Renal cortical epithelial cell (primary cell): ENCODE measurements at places on chromosomes 6 and 20. TPM values are rescaled to one million over a fixed set of nuclear protein-coding genes. Genes with fewer than 3 reads are reported as not detected.
A peak's percentile ranks its signal among the peaks of the same experiment; 100 is the strongest.

The ARMH2 gene
- total RNA-seq, result not detected in 2 replicates

The VWA7 gene
- 2.6 and 8.5 TPM in 2 replicates for total RNA-seq

The NDUFAF5 gene
- total RNA-seq, result 15.6 and 20.0 TPM in 2 replicates

The KCNQ5 gene
- total RNA-seq, result under 0.01 and 0.35 TPM in 2 replicates

The SYCP2 gene
- 2.4 and 6.1 TPM in 2 replicates for total RNA-seq

The GRM4 gene
- total RNA-seq, result 0.05 TPM in 1 of 2 replicates, not detected in the other

The SALL4 gene
- total RNA-seq, result 0.15 and 0.35 TPM in 2 replicates

The PROKR2 gene
- not detected in 2 replicates for total RNA-seq

The CCNC gene
- total RNA-seq, result 104 and 249 TPM in 2 replicates

GRCh38 chr6:24122139-24122538 is 3.9 kb upstream of the NRSN1 start:
- DNase-seq, result no peak

DNA sequence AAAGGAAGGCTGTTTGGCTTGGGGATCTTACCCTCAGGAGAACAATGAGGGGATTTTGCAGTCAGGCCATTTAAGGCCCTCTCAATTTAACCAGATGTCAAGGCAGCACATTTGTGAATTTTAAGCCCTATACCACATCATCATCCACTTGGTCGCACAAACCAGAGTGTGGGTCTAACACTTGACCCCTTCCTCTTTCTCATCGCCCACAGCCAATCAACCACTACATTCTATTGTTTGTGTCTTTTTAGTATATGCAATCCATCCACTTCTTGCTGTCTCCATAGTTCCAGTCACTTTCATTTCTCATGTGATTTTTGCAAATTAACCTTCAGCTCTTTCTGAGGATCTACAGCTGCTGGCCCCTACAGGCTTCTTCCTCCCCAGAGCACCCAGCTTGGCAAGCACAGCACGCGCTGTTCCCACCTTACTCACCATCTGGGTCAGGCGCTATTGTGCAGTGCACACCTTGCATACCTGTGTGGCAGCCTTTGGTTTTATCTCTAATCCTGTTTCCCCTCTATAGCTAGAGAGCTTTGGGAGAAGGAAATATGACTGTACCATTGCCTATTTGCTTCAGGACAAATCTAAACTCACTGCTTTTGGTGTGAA is 32.3 kb upstream of the CD83 start:
- DNase-seq, result no peak

GRCh38 chr6:110573537-110573936 is 97.1 kb upstream of the SLC22A16 start:
- no peak for DNase-seq

DNA sequence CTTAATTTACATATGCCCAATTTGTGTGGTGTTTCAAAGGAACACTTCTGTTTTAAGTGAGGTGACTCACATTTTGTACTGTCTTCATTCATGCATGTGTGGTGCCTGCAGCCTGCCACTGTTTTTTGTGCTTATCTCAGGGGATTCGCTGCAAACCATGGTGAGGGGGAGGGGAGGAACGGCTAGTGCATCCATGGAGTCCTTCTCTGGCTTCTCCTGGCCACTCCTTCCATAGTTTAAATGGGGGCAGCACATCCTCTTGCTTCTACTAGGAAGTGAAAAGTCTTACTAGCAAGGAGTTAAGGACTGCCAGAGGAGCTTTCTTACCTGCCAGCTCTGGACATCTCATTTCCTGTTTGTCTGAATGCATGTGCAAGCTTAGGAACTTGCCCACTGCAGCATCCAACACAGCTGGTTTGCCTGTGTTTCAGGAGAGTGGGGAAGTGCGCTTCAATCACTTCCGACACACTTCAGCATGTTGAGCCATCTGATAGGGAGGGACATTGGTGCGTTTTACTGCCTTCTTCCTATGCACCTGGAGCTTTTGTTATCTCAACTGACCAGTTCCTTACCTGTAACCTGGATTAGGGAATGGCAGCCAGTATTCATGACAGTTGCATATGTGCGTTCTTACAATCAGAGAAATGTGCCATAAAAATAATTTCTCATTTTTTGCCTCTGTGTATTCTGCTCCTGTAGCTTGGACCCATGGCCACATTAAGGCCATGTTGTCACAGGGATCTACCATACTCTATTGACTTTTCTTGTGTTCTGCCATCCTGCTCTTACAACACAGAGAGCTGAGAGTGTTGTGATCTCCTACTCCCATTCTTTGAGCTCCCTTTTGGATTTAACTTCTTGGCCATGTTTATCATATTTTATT is 211.3 kb downstream of the ARID1B start:
- peak; percentile 49 for DNase-seq

- DNase-seq, result no peak
Observed at GRCh38 chr20:39853050-39853449, 836.0 kb downstream of the MAFB start.

DNA sequence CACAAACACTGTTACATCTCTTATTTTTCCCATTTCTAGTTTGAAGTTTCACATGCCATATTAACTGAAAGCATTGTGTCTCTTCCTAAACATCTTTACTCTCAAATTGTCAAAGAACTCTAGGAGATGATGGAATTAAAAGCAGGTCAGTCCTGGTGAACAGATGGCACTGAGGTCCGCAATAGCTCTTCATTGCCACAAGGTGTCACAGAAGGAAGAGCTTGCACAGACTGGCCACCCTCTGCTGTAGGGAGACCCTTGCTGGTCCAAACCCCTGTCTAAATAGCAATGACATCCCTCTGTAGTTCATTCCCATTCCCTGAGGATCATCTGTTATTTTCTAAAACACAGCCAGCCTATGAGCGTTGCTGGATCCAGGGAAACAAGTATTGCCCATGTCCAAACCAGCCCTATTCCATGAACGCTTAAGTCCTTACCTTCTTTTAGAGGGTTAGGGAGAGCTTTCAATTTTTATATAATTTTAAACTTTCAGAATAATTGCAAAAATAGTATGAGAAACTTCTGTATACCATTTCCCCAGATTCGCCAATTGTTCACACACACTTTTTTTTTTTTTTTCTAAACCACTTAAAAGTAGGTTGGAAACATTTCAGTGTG is 10.1 kb upstream of the HDAC2 start:
- peak; percentile 26 for DNase-seq

GRCh38 chr20:6041808-6042265 is 12.0 kb downstream of the LRRN4 start:
- no peak for DNase-seq

DNA sequence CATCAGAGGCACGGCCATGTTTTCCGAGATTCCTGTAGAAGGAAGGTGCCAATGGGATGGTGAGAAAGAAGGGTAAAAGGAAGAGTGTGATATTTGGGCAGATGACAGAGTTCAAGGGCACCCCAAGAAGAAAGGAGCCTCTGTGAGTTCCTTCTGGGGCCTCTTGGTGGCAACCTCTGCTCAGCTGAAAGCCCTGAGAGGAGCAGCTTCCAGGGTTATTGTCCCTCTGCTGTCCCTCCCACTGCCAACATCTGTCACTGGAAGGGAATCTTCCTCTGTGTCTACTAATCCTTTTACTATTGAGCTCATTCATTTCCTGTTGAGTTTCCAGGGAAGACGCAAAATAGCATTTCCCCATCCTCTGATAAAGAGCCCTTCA is 40.0 kb upstream of the KCNK16 start:
- no peak for DNase-seq

DNA sequence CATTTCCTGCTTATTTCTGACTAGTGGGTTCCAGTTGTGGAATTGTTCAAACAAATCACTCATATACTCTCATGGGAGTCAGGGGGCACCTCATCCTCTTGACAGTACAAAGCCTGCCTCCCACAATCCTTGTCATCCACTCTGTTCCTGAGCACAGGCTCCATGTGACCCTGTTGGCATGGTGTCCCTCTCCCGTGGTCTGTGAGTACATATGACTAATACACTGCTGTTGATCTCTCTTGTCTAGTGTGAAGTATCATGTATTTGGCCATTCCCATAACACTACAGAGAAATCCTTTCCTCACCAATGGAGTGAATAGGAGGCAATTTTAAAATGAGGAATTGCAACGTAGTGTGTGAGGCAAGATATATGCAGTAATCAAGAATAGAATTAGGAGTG is 185.3 kb downstream of the OGFRL1 start:
- DNase-seq, result peak; percentile 99

GRCh38 chr6:114334237-114334636 is 8.6 kb downstream of the HS3ST5 start:
- no peak for DNase-seq

GRCh38 chr6:87104667-87105066 is 9.8 kb upstream of the CGA start:
- no peak for DNase-seq

- DNase-seq, result no peak
Observed at GRCh38 chr6:39979461-39980328, 45.4 kb upstream of the MOCS1 start.

GRCh38 chr20:49696594-49696993 is 17.1 kb downstream of the B4GALT5 start:
- DNase-seq, result peak; percentile 65

DNA sequence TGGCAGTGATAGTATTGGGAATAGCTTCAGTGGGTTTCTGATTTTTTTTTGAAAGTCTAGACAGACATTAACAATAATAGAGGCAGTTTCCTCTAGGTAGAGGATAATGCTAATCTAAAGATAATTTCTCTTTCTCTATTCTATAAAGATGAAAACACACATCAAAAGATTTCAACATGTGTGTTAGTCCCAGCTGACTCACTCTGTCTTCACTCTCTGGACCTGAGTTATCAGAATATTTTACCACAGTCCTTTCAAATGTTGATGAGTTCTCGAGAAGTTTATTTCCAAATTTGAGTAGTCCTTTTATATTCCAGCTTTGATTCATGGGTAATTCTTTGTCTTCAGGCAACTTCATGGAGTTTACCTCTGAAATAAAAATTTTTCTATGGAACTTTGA is 17.1 kb downstream of the RPRD1B start:
- DNase-seq, result peak; percentile 33

DNA sequence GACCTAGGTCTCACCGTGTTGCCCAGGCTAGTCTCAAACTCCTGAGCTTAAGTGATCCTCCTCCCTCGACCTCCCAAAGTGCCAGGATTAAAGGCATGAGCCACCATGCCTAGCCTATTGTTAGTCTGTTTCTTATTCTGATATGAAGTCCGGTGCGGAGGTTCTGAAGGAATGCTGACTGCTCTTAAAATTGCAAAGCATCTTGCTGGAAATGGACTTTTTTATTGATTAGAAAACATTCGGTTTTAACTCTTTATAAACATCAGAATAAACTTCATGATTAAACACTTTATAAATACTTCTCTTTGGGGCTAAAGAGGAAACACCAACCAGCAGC is 3.2 kb downstream of the TNFAIP3 start:
- DNase-seq, result no peak

DNA sequence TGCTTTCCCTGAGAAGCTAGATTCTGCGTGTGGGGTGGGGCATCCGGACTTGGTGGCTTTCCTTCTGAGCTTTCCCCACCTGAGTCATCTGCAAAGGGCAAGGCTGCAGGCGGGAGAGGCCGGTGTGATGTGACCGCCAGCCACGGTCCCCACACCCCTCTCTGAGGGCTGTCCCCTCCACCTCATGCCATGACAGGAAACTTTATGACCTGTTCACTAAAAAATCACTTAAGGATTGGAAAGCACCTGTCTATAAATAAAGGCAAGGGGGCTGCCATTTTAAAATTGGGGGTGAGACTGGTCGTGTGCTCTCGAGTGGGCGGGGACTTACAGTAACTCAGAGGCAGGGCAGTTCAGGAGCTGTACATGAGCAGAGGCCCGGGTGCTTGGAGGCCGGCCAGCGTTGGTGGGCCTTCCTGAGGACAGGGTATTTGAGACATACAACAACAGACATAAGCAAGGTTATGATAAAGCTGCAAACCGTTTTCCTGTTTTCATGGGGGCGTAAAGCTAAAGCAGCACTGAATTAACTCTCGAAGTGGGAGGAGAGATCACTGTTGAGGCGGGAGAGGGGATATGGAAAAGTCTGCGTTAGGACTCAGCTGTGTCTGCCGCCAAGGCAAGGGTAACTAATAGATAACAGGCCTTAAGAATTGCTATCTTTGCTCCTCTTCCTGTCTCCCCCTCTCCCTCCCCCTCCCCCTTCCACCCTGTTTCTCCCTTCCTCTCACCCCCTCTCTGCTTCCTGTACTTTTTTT is 16.1 kb upstream of the SERPINB1 start:
- DNase-seq, result peak; percentile 69

DNA sequence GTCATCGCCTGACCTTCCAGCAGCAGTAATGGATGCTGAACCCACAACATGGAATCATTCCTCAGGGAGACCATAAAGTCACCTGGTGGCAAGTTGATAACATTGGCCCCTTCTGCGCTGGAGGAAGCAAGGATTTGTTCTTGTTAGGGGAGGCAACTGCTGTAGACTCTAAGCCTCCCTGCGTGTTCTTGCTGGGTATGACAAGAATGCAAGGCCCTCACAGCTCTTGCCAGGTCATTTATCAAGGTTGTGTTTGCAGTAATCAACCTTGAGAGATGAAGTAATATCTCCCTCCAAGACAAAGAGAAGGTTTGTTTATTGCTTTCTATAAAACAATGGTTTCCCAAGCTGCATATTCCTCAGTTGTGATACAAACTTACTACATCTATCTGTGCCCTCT is 80.9 kb downstream of the PERP start:
- DNase-seq, result peak; percentile 9

DNA sequence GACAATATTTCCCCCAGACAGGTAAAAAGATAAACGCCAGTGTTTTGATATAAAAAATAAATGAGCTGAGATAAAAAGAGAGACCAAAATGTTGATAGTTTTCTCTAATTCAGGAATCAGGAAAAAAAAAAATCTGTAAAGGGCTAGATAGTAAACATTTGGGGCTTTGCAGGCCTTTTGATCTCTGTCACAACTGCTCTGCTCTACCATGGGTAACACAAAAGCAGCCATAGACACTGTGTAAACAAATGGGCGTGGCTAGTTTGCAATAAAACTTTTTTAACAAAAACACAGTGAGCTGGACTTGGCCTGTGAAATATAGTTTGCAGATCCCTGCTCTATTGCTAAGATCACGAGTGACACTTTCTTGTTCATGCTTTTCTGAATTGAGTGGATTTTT is 219.1 kb upstream of the STXBP5 start:
- DNase-seq, result peak; percentile 53

- DNase-seq, result no peak
Observed at GRCh38 chr20:4671015-4671414, 50.7 kb upstream of the PRND start.
